LNCaP clone FGC (cell line): ENCODE measurements at places on chromosomes 2 and 18.

DNA sequence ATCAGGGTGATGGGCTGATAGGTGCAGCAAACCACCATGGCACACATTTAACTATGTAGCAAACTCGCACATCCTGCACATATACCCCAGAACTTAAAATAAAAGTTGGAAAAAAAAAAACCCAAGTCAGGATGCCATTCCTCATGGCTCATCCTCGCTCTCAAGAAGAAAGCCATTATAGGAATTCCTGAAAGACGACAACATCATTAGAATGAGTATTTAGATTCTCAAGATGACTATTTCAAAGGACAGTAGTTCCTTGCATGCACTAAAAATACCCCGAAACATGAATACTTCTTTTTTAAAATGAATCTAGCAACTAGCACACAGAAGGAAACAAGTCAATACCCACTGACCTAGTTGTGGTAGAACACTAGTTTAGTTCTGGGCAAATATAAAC, 285.8 kb upstream of the REV1 start:
- DNase-seq: no peak

GRCh38 chr2:224084266-224084892, 45.3 kb upstream of the SERPINE2 start:
- DNase-seq: no peak

- DNase-seq: no peak
These were observed 253.6 kb upstream of the SIX3 start for GRCh38 chr2:44687686-44688455.

DNA sequence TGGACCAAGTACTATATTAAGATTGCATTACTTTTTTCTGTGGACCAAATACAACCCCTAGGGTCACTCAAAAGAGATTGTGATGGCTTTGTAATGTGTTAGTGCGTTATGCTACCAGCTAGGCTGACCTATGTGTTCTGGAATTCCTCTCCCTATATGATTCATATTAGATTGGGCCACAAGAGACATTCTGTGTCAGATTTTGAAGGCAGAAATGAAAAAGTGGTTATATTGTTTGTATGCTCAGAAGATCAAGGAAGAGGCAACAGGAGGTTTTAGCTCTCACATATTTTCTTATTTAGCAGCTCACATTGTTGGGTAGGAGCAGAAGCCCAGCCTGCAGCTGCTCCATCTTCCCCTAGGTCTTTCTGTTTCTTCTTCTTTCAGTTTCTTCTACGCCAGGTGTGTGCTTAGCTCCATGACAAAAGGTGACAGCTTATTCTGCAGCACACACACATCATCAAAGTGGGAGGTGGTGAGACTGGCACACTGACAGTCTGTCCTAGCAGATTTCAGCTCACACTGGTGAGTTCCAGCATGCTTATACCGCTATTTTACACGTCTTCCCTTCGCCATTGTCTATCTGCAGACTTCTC, 156.8 kb upstream of the UBE2E3 start:
- no peak for DNase-seq

- DNase-seq: no peak
These were observed 217.6 kb downstream of the BABAM2 start for GRCh38 chr2:28108143-28108542.
